Left lung (tissue), 14 donors: ENCODE measurements at places on chromosomes 11 and 22. TPM values are rescaled to one million over a fixed set of nuclear protein-coding genes. Genes with fewer than 3 reads are reported as not detected.

The ZP1 gene
- not detected for total RNA-seq

The TMPRSS5 gene
- 0.81 TPM for total RNA-seq

The ISX gene
- total RNA-seq = not detected

The OR52E8 gene
- total RNA-seq = not detected

The AIFM3 gene
- total RNA-seq = 6.0 TPM

The HOATZ gene
- not detected for total RNA-seq

The PLAAT2 gene
- total RNA-seq = 6.0 TPM

The PNPLA3 gene
- total RNA-seq = 2.4 TPM

The OR51E1 gene
- not detected for total RNA-seq

The NDUFS8 gene
- total RNA-seq = 148 TPM

The RFPL2 gene
- not detected for total RNA-seq

The HEPHL1 gene
- total RNA-seq = not detected

The TRIM49 gene
- total RNA-seq = not detected

The C22orf23 gene
- 0.65 TPM for total RNA-seq

The MS4A1 gene
- 1.7 TPM for total RNA-seq

The PTPN5 gene
- total RNA-seq = not detected

The EFCAB6 gene
- total RNA-seq = 2.0 TPM
